MG63 (cell line): ENCODE measurements at places on chromosomes 13 and 19. TPM values are rescaled to one million over a fixed set of nuclear protein-coding genes. Genes with fewer than 3 reads are reported as not detected.

Gene GIPC3
- not detected in 2 replicates for total RNA-seq

Gene SPIB
- not detected in 2 replicates for total RNA-seq

Gene SLC1A5
- total RNA-seq: 170 and 305 TPM in 2 replicates

Gene KIRREL2
- 0.15 and 0.43 TPM in 2 replicates for total RNA-seq

Gene NFIX
- 53.9 and 78.0 TPM in 2 replicates for total RNA-seq

Gene SERTAD1
- 19.1 and 35.3 TPM in 2 replicates for total RNA-seq

Gene CYP4F22
- total RNA-seq: 0.23 TPM in 1 of 2 replicates, not detected in the other

Gene GZMM
- total RNA-seq: not detected in 2 replicates

Gene GJA3
- total RNA-seq: 2.3 and 3.3 TPM in 2 replicates

Gene DPF1
- total RNA-seq: 6.9 and 7.0 TPM in 2 replicates

Gene IQCN
- 0.03 and 0.05 TPM in 2 replicates for total RNA-seq

Gene RFPL4A
- total RNA-seq: not detected in 2 replicates

Gene TMEM145
- total RNA-seq: 0.86 TPM in 1 of 2 replicates, not detected in the other

Gene ZNF320
- total RNA-seq: 1.6 TPM in 1 of 2 replicates, not detected in the other

Gene MYBPC2
- total RNA-seq: 0.03 TPM in 1 of 2 replicates, not detected in the other

Gene KLK3
- not detected in 2 replicates for total RNA-seq

Gene ZNF432
- 1.2 and 3.4 TPM in 2 replicates for total RNA-seq
